ENCODE measurements at places on chromosomes 11 and 22.

DNA sequence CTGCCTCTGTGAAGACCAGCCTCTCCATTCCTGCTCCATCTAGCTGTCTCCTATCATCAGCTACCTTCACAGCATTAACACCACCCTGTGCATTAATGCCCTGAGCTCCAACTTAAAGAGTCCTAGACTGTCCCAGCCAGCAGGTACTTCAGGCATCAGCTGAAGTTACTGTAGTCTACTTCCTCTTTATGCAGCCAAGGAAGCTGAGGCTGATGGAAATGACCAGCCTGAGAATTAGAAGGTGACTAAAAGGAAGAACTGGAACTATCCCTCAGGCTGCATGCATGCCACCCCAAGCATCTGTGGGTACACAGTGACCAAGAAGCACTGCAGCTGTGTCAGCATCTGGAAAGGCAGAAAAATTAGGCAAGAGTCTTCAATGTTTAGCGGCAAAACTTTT is 28.2 kb downstream of the MS4A10 start:
- DNase-seq, result no peak

DNA sequence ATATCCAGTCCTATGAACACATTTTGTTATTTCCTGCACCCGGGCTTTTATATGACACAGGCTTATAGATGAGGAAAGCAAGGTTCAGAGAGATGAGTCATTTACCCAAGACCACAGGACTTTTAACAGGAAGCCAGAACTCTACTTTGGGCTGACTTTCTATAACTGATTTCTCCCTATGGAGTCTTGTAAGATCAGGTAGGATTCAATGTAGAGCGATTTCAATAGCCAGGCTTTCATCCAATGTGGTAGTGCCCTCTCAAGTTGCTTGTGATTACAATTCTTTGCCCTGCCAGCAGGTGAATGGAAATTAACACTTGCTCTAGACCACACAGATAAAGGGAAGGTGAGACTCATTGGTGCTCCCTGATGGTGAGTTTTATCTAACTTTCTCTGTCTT is 378.3 kb downstream of the INSC start:
- DNase-seq, result no peak

- DNase-seq, result no peak
Observed at GRCh38 chr11:125950696-125951651, 5.1 kb downstream of the VSIG10L2 start.

DNA sequence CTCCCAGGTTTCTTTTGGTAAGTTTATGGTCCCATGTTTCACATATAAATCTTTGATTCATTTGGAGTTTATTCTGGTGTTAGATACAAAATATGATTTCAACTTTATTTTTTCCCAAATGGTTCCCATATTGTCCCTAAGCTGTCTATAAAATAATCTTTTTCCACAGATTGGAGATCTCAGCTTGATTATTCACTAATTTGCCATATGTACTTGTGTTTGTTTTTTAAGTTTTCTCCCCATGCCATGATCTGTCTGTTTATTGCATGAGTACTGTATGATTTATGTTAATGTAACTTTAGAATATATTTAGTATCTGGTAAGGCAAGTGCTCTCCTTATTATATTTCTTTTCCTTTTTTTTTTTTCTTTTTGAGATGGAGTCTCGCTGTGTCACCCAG is 19.9 kb upstream of the CLMP start:
- DNase-seq, result no peak

GRCh38 chr22:37627545-37627944 is 11.9 kb upstream of the SH3BP1 start:
- no peak for DNase-seq

DNA sequence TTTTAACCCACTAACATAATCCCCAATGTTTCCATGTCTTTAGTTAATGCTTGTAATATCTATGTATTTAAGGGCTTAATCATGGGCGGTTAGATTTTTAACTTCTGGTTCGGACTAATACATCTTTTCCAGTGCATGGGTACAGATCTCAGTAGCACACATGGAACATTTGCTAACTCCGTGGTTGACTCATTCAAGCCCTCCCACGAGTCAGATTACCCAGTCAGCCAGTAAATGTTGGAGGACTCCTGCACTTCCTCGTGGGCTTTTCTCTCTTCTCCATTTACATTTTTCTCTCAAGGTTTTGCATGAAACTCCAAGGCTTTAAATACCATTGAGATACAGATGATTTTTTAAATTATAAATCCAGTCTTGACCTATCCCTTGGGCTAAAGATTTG is 313.9 kb downstream of the ST3GAL4 start:
- no peak for DNase-seq

- no peak for DNase-seq
Observed at GRCh38 chr22:30920407-30920806, 48.2 kb downstream of the MORC2 start.

- DNase-seq, result no peak
Observed at GRCh38 chr11:66848671-66849500, 5.6 kb downstream of the RCE1 start.

GRCh38 chr11:66219846-66220565 is 48.4 kb upstream of the RAB1B start:
- no peak for DNase-seq

DNA sequence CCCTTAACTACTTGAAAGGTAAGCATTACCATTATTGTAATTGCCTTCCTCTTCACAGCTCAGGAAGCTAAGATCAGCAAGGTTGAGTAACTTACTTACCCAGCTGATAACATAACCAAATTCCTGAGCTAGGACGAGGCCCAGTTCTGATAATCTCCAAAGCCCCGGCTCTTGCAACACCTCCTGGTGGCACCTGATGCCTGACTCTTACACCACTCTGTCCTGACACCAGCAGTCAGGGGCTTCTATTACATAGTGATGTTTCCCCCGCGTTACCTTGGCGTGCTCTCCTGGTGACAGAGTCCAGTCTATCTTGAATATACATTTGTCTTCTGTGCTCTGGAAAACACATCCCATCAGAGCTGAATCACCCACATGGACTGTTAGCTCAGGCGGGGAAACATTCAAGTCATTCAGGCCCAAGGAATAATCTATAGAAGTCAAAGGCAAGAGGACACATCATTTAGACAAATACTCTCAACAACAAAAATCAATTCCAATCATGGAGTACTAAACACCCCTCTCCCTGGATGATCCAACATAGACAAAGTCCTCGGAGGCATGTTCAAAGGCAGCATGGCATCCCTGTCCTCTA is 12.6 kb downstream of the JAML start:
- DNase-seq, result no peak

- DNase-seq, result no peak
Observed at GRCh38 chr11:65121447-65121864, 478 bp downstream of the FAU start.

DNA sequence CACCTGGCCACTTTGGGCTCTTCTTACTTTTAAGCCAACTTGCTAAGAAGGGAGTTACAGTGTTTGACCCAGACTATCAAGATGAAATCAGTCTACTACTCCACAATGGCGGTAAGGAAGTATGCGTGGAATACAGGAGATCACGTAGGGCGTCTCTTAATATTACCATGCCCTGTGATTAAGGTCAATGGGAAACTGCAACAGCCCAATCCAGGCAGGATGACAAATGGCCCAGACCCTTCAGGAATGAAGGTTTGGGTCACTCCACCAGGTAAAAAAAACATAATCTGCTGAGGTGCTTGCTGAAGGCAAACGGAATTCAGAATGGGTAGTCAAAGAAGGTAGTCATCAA is 1.0 kb upstream of the YPEL4 start:
- DNase-seq, result no peak

DNA sequence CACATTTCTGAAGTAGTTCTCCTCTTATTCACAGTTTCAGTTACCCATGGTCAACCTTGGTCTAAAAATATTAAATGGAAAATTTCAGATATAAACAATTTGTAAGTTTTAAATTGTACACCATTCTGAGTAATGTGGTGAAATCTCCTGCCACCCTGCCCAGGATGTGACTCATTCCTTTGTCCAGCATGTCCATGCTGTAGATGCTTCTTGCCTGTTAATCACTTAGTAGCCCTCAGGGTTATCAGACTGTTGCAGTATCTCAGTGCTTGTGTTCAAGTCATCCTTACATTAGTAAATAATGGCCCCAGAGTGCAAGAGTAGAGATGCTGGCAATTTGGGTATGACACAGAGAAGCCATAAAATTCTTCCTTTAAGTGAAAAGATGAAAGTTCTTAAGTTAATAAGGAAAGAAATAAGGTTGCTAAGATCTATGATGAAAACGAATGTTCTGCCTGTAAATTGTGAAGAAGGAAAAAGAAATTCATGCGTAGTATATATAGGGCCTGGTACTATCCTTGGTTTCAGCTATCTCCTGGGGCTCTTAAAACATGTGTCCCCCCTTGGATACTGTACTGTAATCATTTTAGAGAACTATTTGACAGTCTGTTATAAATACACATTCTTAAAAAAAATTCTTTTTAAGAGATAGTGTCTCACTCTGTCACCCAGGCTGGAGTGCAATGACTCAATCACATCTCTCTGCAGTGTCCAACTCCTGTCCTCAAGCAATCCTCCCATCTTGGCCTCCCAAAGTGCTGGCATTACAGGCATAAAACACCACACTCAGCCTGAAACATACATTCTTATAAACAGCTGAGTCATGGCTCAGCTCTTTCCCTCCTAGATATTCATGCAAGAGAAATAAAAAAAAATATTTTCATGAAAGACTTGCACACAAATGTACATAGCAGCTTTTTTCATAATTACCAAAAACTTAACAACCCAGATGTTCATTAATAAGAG is 31.3 kb downstream of the MTNR1B start:
- no peak for DNase-seq

DNA sequence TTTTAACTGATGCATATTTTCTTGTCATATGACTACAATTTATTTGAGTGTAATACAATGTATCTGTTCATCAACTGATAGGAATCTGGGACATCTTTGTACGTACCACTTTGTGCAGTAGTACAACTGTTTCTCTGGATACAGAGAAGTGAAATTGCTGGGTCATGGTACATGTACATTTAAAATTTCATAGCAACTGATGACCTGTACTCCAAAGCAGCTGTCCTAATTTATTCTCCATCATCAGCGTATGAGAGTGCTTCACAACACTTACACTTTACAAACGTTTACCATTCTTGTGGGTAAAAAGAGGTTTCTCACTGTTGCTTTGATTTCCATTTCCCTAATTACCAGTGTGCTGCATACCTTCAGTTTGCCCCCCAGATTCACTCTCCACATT is 552.8 kb upstream of the CADM1 start:
- DNase-seq, result no peak

GRCh38 chr22:46538814-46539160 is 1.4 kb upstream of the CELSR1 start:
- no peak for DNase-seq

GRCh38 chr11:12050470-12051286 is 42.3 kb upstream of the DKK3 start:
- no peak for DNase-seq

DNA sequence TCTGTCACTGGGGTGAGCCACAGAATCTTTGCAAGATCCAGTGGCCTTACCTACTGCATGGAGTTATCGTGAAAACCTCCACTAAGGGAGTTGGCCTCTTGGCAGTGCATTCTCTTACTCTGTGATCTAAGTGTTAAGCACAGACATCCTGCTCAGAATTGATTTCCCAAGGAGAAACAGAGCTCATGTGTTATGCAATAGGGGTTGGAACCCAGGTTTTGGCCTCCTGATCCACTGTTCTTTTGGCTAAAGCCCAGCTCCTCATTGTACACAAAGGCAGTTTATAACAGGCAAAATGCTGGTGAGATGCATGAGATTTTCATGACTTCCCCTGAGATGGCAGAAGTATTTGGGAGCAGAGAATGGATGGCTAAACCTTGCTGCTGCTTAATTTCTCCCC is 11.8 kb downstream of the DTX4 start:
- no peak for DNase-seq

GRCh38 chr22:30337461-30337778 is 10.7 kb upstream of the TBC1D10A start:
- DNase-seq, result no peak

DNA sequence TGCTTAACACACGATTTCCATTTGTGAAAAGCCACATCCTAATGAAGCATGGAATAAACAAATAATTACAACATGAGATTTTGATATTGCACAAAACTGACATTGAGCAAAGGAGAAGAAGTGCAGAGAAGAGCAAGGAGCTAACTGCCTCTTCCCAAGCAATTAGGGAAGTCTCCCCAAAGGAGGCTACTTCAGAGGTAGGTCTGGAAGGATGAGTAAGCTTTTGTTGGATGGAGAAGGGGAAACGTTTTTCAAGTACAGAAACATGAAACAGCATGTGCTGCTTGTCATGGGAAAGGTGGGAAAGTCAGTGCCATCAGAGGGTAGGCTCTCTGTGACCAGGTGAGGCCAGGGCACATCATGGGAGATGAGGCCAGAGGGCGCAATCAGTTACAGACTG is 132.2 kb upstream of the SESN3 start:
- DNase-seq, result no peak

- no peak for DNase-seq
Observed at GRCh38 chr11:27524155-27524554, 17.6 kb upstream of the LIN7C start.

GRCh38 chr11:30446520-30446919 is 123.6 kb downstream of the ARL14EP start:
- no peak for DNase-seq

DNA sequence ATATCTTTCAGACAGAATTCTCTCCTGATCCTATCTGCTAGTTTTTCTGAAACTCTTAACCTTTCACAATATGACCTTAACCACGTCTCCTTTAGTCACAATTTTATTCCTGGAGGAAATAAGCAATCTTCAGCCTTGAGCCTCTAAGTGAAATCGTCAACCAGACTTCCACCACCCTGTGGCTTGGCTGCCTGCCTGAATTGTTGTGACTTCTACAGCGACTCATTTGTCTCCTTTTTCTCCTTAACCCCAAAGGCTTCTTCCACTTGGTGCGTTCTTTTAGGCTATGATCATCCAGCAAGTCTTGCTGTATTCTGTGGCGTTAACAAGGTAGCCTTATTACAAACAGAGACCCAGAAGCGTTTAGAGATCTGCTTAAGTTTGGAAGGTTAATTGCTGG is 535.1 kb upstream of the ARHGAP42 start:
- DNase-seq, result no peak

- DNase-seq, result no peak
Observed at GRCh38 chr22:28992565-28993356, 68.9 kb downstream of the C22orf31 start.

DNA sequence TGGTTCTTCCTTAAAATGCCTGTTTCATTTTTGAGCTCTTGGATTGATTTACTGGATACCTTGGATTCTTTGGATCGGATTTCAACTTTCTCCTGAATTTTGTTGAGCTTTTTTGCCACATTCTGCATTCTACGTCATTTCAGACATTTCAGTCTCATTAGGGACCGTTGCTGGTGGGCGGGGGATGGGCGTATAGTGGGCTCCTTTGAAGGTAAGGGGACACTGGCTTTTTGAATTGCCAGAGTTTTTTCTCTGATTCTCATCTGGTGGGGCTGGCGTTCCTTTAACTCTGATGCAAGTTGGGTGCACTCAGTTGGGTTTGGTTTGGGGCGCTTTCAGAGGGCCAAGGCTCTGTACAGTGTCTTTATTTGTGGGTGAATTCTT is 216.5 kb downstream of the DYNC2H1 start:
- no peak for DNase-seq

DNA sequence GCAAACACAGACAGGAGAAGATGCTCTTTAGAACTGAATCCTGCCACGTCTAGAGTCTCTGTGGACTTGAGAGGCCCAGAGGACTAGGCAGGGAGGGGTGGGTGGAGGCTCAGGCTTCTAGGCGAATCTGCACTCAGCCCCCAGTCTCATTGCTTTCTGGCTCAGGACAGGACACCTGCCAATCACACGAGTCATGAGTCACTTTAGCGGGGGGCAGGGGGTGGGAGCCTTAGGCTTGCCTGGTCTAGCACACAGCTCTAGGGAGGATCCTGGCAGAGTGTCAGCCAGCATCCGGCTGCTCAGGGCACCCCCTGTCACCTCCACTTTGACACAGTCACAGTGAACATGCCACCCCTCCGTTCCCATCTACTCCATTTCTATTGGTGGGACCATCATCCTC is 167.7 kb downstream of the CEP164 start:
- no peak for DNase-seq
